ENCODE measurements at places on chromosomes 6 and 20.
A peak's percentile ranks its signal among the peaks of the same experiment; 100 is the strongest.

DNA sequence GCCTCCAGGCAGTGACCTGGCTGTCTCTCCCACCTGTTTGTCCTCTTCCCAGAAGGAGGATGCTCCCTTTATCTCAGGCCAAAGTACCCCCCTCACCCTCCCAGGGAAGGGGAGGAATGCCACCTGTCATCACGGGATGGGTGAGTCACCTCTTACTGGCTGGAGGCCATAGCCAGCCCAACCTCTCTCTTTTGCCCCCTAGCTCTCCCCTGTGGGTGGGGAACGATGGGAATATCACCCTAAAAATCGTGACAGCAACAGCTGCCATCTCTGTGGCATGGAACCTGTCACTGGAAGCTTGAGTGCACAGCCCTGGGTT lies 137.5 kb upstream of the PTPN1 start:
- no peak for DNase-seq

GRCh38 chr6:53518862-53519261 lies 26.0 kb downstream of the GCLC start:
- no peak for DNase-seq

GRCh38 chr6:15152700-15153099 lies 93.2 kb upstream of the JARID2 start:
- DNase-seq, result no peak

GRCh38 chr6:46509981-46510510 lies 18.8 kb upstream of the RCAN2 start:
- no peak for DNase-seq

DNA sequence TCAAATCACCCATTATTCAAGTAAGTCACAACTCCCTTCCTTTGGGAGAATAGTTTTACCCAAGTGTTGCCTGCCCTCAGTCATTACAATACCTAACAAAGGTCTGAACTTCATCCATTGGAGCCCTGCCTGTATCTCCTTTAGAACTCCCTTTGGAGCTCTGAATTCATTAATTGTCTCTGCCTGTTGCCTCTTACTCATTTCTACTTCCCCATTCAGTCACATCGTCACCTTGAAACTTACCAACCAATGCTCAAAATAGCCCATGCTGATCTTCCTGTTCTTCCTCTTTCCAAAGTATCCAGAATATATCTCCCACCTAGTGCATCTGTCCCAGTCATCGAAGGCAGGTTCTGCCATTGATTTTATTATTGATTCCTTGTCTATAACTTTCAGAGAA lies 120.7 kb upstream of the ADGRF1 start:
- DNase-seq, result peak; percentile 80

- DNase-seq, result no peak
Measured at GRCh38 chr20:9409352-9409751, 105.0 kb upstream of the LAMP5 start.

- DNase-seq, result no peak
Measured at GRCh38 chr20:20630551-20630950, 81.9 kb downstream of the RALGAPA2 start.

- DNase-seq, result no peak
Measured at GRCh38 chr6:169139179-169139971, 114.3 kb downstream of the THBS2 start.

GRCh38 chr20:63429992-63430391 lies 42.5 kb downstream of the KCNQ2 start:
- no peak for DNase-seq

GRCh38 chr6:139649128-139649527 lies 274.7 kb upstream of the CITED2 start:
- no peak for DNase-seq

DNA sequence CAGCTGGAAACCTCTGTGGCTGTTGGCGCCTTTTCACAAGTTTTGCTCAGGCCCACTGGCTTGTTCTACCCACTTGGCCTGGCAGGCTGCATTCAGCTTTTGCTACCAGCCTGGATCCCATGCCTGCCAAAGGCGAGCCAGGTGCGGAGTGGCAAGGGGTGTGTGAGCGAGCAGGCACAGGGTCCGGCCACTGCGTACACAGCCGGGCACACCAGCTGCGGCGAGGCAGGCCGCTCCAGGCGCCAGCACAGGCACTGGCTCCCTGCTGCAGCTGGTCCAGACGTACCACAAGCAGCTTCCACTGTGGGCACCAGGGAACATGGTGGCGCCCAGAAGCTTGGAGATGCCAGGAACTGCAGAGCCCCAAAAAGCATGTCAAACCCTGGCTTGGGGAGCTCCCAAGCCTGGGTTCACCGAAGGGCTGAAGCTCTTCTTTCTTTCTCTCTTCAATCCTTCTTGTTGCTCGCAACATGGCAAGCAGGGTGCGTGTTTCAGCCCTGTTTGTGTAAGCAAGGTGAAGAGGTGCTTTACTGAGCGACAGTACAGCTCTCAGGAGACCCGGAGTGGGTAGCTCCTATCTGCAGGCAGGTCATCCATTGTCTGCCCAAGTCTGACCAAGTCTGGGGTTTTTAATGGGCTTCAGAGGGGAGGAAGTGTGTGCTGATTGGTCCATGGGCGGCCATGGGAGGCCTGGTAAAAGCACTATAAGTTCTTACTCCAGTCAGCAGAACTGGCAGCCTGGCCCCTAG lies 32.6 kb upstream of the GRM4 start:
- no peak for DNase-seq

- DNase-seq, result no peak
Measured at GRCh38 chr20:62059401-62059800, 6.3 kb downstream of the TAF4 start.

- DNase-seq, result no peak
Measured at GRCh38 chr20:51930775-51931174, 128.5 kb upstream of the SALL4 start.
